Activated CD4-positive, alpha-beta T cell treated with anti-CD3 and anti-CD28 coated beads, Interleukin-2, amount 10 ng/mL, durations not matched to agents 24 days and 14 days (primary cell): ENCODE measurements at places on chromosomes 7 and 10.

GRCh38 chr7:7799138-7799537, 80.7 kb upstream of the RPA3 start:
- no peak for DNase-seq

- peak; percentile 80 for DNase-seq
Measured at GRCh38 chr10:114492351-114493037, 88.2 kb upstream of the AFAP1L2 start.

GRCh38 chr10:103901299-103901698, 16.7 kb downstream of the STN1 start:
- DNase-seq, result no peak

DNA sequence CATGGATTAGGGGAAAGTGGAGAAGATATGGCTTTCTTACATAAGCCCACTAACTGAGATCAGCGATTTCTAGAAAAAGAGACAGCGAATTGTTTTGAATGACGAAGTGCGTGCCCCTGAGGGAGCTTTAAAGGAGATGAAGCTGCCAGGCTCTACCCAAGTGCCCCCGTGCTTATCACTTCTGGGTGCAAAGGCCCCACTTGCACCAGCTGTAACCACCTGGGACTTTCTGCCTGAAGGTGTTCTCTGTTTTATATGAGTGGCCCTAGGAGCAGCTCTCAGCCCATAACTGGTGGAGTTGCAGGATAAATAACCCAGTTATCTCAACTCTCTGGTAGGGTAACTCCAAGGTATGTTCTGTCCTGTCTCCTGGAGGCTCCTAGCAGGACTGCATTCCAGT, 20.4 kb upstream of the CARD11 start:
- DNase-seq, result no peak

DNA sequence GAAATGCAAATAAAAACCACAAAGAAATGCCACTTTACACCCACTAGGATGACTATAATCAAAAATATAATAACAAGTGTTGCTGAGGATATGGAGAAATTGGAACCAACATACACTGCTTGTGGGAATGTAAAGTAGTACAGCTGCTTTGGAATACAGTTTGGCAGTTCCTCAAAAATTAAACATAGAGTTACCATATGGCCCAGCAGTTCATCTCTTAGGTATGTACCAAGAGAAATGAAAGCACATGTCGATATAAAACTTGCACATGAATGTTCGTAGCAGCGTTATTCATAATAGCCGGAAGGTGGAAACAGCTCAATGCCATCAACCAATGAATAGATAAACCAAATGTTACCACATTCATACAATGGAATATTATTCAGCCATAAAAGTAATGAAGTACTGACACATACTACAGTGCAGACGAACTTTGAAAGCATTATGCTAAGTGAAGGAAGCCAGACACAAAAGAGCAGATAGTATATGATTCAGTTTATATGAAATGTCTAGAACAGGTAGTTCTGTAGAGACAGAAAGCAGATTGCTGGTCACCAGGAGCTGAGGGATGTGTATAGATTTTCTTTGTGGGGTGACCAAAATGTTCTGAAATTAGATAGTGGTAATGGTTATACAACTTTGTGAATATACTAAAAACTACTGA, 12.4 kb downstream of the BCAP29 start:
- DNase-seq, result no peak

GRCh38 chr7:92276460-92276864, 30.7 kb downstream of the ANKIB1 start:
- no peak for DNase-seq

DNA sequence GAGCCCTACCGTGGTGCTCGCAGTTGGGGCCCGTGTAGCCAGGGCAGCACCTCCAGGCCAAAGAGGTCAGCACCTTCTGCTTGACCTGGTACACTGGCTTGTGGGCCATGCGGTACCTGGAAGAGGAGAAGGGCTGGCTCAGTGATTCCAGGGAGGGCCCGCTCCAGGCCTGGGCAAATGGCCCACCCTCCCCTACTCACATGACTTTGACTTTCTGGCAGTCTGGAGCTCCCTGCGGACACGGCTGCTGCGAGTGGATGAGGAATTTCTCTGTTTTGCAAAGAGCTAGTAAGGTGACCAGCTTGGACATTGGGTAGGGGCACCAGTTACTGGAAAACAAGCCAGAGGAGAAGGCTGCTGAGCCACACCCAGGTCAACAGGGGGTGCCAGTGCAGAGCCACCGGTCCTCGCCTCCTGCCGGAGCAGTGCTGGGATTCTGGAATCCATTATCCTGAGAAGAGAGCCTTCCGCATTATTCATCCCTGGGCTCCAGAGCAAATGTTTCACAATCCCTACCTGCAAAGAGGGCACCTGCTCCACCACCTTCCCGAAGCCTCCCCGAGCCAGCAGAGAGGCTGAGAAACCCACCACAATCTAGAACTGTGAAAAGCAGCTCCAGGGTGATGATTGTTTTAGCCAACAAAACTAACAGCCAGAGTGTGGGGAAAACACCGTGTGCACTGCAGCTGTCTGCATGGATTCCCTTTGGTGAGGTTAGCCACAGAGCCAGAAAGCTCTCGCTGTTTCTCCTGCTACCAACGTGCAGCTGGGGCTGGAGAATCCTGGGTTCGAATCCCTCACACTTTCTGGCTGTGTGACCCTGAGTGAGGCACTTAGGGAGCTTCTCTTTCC, 11.8 kb downstream of the MMRN2 start:
- no peak for DNase-seq

GRCh38 chr7:106462365-106462859, 177.6 kb upstream of the NAMPT start:
- DNase-seq, result peak; percentile 76

GRCh38 chr7:14931511-14932215, 29.1 kb upstream of the DGKB start:
- no peak for DNase-seq

DNA sequence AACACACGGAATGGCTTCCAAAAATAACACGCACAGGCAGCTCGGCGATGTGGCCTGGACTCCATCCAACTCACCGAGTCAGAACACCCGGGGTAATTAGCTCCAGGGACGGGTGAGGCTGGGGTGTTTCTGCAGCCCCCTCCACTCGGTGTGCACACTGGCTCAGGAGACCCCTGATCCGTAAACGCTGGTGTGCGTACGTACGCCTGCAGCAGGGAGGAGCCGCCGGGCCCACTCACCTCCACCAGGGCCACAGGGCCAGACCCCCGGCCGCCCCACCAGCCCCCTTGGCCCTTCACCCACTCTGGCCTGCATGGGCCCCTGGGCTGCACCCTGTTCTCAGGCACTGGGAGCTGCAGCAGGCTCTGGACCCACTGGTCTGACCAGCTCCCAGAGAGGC, 22.4 kb upstream of the UTF1 start:
- no peak for DNase-seq

- DNase-seq, result no peak
Measured at GRCh38 chr7:2040201-2040892, 192.4 kb downstream of the MAD1L1 start.

DNA sequence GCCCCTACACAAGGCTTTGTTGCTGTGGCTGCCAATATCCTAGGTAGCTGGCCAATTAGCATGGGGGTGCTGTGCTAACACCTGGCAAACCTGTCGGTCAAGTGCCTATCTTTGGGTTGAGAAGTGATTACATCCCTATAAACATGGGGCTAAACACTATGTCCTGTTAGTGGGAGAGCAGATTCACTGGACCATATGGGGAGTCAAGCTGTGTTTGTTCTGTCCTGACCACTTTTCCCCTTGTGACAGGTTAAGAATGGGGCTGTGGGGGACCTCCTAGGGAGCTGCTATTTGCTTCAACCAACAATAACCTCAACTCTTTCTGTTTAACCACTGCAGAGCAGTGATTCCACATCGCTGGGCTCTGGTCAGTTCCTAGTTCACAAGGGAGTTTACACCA, 151.5 kb upstream of the AOAH start:
- DNase-seq, result no peak

DNA sequence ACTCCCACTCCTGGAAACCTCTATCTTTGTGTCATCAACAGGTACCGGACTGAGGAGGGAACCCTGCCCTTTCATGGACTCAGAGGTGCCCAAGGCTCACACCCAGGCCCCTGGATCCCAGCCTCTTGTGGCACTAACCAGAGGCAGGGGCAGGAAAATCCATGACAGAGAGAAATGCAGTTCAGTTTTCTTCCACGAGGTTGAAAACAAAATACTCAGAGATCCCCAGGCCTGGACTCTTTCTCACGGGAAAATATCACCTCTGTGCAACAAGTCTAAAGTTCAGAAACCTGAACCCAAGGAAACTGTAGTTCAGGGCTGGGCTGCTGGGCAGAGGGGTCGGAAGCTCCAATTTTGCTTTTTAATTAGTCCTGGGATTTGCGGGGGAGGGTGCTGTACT, 21.4 kb upstream of the OPN4 start:
- DNase-seq, result no peak

- peak; percentile 36 for DNase-seq
Measured at GRCh38 chr10:128695931-128696330, 569.7 kb upstream of the MKI67 start.

GRCh38 chr10:99540657-99541531, 8.2 kb downstream of the NKX2-3 start:
- DNase-seq, result no peak

DNA sequence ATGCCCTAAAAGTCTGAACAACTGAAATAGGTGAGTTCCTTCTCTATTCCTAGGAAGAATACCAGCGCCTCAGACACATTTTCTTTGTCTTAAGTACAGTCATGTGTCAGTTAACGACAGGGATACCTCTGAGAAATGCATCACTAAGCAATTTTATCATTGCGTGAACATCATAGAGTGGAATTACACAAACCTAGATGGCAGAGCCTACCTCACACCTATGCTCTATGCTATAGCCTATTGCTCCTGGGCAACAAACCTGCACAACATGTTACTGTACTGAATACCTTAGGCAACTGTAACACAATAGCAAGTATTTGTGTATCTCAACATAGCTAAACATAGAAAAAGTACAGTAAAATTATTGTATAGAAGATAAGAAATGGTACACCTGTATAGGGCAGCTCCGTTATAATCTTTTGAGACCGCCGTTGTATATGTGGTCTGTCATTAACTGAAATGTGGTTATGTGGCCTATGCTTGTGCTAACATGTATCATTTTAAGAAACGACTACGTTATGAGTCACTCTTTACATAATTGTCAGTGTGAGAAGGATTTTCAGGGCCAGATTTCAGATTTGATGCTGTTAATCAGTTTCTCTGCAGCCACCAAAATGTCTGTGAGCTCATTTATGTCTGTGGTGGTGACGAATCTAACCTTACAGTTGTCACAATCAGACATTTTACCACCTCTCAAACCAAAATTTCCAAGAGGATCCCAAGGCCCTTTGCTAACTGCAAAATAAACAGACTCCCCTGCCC, 66.1 kb upstream of the STK17A start:
- no peak for DNase-seq

DNA sequence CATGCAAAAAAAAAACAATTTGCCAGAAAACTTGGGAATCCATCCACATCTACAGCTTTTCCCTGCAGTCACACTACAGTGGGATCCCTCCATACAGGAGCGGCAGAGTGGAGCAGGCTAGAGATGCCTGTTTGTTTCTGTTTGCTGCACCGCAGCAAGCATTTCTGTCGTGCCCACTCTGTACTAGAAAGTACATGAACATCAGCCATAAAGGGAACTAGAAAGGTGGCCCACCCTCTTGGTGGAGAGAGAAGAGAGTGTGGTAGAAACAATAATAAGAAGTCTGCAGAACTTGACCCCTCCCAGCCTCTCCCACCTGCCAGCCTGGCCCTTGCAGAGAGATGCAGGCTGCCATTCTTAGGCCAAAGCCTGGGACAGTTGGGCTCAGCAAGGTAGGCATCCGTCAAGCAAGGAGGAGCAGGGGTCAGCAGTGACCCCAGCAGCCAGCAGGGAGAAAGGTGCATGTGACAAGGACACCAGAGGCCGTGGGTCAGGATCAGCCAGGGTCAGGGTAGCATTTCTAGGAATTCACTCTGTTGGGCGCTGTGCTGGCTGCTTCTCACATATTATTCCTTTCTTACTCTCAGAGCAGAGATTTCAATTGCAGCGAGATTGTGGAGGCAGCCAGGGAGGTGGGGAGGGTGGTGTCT, 171.8 kb downstream of the EGFR start:
- no peak for DNase-seq

- no peak for DNase-seq
Measured at GRCh38 chr7:17186745-17187530, 111.5 kb upstream of the AHR start.

DNA sequence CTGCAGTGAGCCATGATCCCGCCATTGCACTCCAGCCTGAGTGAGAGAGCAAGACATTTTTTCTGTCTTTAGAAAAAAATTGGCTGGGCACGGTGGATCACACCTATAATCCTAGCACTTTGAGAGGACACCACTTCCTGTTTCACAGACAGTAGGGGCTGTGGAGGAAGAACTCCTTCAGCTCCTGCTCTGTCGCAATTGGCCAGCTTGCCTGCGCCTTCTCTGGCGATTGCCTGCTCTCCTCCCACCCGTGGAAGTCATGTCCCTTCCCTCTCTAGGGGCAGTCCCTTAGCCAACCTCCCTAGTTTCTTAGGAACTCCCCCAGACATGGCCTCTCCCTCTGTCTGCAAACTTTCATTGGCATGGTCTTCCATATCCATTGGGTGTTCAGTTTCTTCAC, 8.7 kb downstream of the PDSS1 start:
- DNase-seq, result peak; percentile 52

- DNase-seq, result no peak
Measured at GRCh38 chr7:51965454-51965853, 648.8 kb upstream of the COBL start.

GRCh38 chr7:133484086-133484485, 231.2 kb downstream of the EXOC4 start:
- DNase-seq, result peak; percentile 74

GRCh38 chr10:94025806-94026205, 32.1 kb downstream of the PLCE1 start:
- no peak for DNase-seq

- DNase-seq, result no peak
Measured at GRCh38 chr10:62332406-62332805, 41.8 kb upstream of the ZNF365 start.
